ENCODE measurements at places on chromosomes 12 and 14.

- DNase-seq, result no peak
Observed at GRCh38 chr12:111558107-111558376, 41.1 kb downstream of the ATXN2 start.

DNA sequence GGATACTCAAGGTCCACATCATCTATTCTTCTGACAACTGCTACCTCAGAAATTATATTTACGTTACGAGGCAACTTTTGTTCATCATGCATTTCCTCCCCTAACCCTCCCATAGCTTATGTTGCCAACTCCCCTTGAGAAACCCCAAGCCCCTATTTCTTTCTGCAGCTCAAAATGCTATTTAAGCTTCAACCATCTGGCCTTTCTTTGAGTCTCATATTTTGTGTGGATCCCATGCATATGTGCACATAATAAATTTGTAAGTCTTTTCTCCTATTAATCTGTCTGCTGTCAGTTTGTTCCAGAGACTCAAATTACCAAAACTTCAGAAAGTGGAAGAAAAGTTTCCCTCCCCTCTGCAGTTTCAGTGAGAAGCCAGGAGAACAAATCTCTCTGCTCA lies 444.1 kb downstream of the TRHDE start:
- no peak for DNase-seq

DNA sequence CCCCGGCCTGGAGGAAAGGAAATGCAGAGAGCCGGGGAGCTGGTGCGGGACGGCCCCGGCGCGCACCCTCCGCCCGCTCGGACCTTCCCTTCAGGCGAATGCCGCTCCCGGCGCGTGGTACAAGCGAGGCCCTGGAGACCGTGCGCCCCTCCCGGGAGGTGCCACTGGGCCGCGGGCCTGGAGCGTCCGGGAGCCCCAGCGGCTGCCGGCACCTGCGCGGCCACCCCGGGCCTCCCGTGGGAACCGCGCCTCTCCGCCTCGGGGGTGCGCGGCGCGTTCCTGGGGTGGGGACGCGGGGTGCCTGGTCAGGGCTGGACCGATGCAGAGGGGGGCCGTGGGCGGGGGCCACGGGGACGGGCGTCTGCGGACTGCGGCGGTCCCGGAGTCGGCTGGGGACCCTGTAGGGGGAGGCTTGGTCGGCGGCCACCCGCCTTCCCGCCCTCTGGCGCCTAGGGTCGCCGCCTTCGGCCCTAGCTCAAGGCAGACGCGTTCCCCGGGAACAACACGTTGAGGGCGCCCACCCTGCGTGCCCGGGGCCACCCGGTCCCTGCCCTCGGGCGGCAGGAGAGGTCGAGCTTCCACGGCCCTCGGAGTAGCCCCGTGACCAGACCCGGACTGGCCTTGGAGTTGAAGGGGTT lies 599 bp downstream of the PAPLN start:
- no peak for DNase-seq

GRCh38 chr14:54902143-54902520 lies 494 bp downstream of the GCH1 start:
- peak; percentile 55 for DNase-seq

DNA sequence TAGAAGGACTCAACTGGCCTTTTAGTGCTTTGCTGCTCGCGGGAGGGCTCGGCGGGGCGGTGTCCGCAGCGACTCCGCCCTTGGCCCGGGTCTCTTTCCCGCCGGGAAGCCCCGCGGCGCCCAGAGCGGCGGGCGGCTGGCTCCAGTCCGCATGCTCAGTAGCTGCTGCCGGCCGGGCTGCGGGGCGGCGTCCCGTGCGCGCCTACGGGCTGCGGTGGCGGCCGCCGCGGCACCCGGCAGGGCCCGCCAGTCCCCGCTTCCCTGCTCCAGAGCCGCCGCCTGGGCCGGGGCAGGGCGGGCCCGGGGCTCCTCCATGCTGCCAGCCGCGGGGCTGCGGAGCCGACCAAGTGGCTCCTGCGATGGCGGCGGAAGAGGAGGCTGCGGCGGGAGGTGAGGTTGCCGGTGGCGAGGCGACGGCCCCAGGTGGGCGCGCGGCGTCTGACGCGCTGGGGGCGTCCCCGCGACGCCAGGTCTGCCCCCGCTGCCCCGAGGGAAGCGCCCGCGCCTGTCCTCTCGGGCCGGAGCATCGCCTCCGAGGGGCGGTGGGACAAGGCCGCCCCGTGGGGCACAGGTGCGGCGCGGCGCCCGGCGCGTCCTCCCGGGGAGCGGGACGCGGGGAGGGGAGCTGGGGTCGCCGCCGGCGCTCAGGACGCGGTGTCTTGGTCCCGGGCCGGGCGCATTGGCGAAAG lies at the start of gene BMAL2:
Gene BMAL2 (plus strand): TSS at position 123 of the 689 bp plus-strand sequence. CDS start 237 bp downstream, at position 360.
- peak; percentile 84 for DNase-seq

DNA sequence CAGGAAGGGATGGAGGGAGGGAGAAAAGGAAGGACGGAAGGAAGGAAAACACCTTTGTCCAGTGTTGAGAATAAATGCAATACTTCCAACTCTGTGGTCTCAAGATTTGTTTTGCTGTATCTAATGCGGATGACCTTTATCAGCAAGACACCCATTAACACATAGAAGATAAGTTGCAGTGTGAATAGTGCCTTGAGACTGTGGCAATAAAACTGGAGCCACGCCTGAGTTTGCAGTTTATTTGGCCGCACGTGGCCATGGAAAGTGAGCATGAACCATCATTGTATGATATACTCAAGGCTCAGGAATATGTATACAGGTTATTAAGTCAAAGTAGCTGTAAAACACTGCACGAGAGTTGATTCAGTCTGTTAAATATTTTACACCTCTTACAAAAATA lies 113.6 kb upstream of the EEA1 start:
- no peak for DNase-seq

DNA sequence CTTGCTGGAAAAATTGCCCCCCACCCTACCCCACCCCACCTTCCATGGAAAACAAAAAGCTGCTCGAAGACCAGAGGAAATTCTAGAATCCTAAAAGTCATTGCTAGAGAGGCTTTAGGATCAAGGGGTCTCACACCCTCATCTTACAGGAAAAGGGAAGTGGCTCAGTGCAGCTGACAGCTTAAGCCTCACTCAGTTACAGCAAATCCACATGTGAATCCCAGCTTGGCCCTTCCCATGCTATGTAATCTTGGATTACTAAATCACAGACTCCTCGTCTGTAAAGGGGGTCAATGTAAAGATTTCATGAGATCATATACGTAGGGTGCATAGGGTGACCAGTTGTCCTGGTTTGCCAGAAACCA lies 25.9 kb downstream of the CMKLR1 start:
- no peak for DNase-seq

DNA sequence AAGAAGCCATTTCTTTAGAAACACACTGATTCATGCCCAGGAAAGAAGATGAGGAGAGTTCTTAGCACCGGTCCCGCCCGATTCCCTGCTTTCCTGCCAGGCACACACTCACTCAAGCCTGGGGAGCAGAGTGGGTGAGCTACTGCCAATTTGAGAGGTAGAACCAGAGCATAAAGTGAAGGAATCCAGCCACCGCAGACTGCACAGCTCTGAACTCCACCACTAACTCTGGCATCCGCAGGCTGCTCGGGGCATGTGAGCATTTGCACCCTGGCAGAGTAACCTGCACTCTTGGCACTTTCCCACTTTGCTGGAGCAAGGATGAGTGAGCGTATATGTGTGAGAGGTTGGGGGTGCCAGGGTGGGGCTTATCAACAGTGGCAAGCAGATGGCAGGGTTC lies 4.0 kb upstream of the SYNDIG1L start:
- peak; percentile 3 for DNase-seq

GRCh38 chr14:24744641-24745040 lies 110.7 kb upstream of the GZMB start:
- DNase-seq, result no peak

DNA sequence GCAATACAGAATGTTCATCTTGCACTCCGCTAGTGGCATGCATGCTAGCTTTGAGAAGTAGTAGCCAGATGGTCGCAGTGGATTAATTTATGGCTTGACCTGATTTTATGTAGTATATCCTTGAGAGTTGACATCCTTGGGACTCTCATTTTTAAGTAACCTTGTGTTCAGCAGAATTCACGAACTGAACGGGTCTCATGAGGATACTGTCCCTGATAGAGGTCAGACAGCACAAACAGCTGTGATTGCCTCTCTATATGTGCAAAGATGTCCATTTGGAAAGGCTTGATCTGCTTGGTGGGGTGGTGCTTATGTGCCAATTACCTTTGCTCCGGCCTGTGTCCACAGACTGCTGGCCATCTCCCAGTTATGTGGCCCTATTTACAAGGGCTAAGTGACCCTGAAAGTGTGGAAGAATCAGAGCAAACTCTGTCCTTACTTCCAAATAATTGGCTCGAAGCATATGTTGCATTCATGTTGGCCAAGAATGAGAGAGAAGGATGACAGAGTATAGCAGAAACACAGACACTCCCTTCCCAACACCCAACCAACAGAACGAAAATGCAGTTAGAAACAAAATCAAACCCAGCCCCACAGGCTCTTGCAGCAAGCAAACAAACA lies 167.1 kb downstream of the CRADD start:
- DNase-seq, result no peak

- no peak for DNase-seq
Observed at GRCh38 chr14:95211721-95212504, 54.6 kb upstream of the DICER1 start.

GRCh38 chr12:84502907-84503787 lies 409.5 kb downstream of the SLC6A15 start:
- peak; percentile 60 for DNase-seq

DNA sequence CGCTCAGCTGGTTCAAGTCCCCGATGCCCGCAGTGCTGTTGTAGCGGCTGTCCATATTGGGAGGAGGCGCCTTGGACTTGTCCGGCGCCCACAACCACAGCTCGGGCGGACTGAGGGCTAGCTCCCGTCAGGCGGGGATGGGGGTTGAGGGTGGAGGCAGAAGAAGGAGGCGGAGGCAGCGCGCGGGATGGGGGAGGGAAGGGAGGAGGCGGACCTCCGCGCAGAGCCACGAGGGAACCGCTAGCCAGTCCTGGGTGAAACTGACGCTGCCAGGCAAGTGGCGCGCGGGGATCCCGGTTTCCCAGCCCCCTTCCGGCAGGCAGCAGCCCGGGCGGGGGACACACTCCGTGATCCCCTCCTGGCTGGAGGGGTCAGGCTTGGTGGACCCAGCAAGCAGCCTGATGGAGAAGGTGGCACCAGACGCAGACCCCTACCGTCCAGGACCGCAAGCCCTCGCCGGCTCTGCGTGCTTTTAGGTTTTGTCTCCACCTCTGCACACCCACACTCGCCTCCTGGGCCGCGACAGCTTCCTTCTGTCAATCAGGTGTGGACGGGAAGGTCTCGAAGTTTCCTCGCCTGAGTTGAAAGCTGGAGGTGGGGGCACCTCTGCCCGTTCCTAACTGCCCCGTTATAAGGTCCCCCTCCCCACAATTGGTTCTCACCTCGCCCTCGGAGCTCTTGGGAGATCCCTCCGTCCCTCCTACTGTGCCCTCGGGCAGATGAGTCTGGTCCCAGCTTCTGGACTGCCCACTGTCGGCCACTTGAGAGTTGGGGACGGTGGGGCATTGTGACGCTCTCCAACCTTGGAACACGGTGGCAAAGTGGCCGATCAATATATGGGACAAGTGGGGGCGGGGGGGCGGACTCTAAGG lies at the start of gene CPNE8:
Gene CPNE8 (minus strand): TSS at position 112 of the 872 bp plus-strand sequence. CDS start 57 bp downstream, at position 55.
- DNase-seq, result peak; percentile 70

DNA sequence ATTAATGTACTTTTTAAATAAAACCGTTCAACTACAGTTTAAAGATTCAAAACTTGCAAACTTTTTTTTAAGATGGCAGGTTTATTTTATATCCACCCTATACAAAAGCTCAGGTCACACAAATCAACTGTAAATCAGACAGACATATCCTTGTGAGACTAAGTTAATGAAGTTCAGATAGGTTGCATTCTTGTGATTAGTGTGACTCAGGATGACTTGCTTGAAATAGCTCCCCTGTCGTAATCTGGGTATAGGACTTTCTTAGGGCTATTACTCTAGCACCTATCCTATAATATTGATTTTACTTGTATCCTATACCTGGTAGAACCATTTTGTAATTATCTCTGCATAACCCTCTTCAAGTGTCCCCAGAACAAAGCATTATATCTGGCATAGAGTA lies 9.5 kb upstream of the PRKD1 start:
- no peak for DNase-seq

GRCh38 chr12:1920436-1920835 lies 2.0 kb upstream of the CACNA2D4 start:
- peak; percentile 3 for DNase-seq

- DNase-seq, result no peak
Observed at GRCh38 chr12:87779016-87779415, 250.2 kb downstream of the C12orf50 start.

Data from HEK293T (cell line).